ENCODE measurements at places on chromosomes 5 and 9. TPM values are rescaled to one million over a fixed set of nuclear protein-coding genes. Genes with fewer than 3 reads are reported as not detected.

Gene RNF208
- total RNA-seq = not detected

Gene SLC46A2
- not detected for total RNA-seq

Gene GABRA6
- total RNA-seq = not detected

Gene GALNT10
- total RNA-seq = 41.6 TPM

Gene TLR4
- total RNA-seq = 19.5 TPM

Gene DNLZ
- total RNA-seq = 43.0 TPM

Gene GALNT12
- 0.22 TPM for total RNA-seq

Gene SMIM33
- total RNA-seq = not detected

Gene TBC1D2
- 4.4 TPM for total RNA-seq

Gene TSLP
- 0.11 TPM for total RNA-seq

Gene SH3RF2
- 11.2 TPM for total RNA-seq

Gene RLN1
- total RNA-seq = not detected

Gene LHX6
- 6.4 TPM for total RNA-seq

Gene CDH10
- not detected for total RNA-seq

Gene SNAPC4
- 3.7 TPM for total RNA-seq

Gene HRH2
- not detected for total RNA-seq

Gene PRELID2
- 28.4 TPM for total RNA-seq

Gene RLN2
- total RNA-seq = not detected

Gene PRSS3
- not detected for total RNA-seq

Gene PCDHA1
- total RNA-seq = not detected

Gene ALDH1A1
- total RNA-seq = not detected

Gene PRRX2
- total RNA-seq = 14.0 TPM

Gene ZNF79
- 7.1 TPM for total RNA-seq

Gene PPP2R2B
- total RNA-seq = not detected

Gene NTMT1
- 30.8 TPM for total RNA-seq
